ENCODE measurements at places on chromosomes 2 and 18. TPM values are rescaled to one million over a fixed set of nuclear protein-coding genes. Genes with fewer than 3 reads are reported as not detected.

Gene FHOD3
- 40.1 TPM for polyA plus RNA-seq

Gene DUSP2
- 2.7 TPM for polyA plus RNA-seq

Gene ANKRD39
- polyA plus RNA-seq, result 6.6 TPM

Gene CREB1
- 65.7 TPM for polyA plus RNA-seq

Gene UBR3
- polyA plus RNA-seq, result 40.6 TPM

Gene DDX18
- polyA plus RNA-seq, result 72.9 TPM

GRCh38 chr2:237500681-237501424 lies 13.8 kb downstream of the MLPH start:
- DNase-seq, result no peak

- no peak for DNase-seq
Observed at GRCh38 chr2:118841450-118841827, 6.0 kb downstream of the EN1 start.

DNA sequence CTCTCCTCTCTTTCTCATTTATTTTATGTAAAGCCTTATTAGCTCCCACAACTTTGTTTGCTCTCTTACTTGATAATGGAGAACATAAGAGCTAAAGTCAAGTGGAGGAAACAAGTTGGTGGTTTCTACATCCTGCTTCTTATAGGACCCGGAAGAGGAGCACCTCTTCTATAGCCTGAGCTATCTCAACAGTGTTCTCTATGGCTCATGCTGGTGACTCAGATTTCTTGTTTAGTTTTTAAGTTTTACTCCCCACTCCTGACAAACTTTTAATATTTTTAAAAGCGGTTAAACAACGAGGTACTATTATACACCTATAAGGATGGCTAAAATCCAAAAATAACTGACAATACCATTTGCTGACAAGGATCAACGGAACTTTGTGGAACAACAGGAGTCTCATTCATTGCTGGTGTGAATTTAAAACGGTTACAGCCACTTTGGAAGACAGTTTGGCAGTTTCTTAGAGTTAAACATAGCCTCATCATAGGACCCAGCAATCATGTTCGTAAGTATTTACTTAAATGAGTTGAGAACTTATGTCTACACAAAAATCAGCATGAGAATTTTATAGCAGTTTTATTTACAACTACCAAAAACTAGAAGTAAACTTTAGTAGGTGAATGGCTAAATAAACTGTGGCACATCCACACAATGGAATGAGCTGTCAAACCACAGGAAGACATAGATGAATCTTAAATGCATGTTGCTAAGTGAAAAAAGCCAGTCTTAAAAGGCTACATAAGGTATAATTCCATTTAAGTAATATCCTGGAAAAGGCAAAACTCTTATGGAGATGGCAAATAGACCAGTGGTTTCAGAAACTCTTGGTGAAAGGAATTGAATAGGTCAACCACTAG lies 12.7 kb upstream of the CDC42EP3 start:
- no peak for DNase-seq

GRCh38 chr18:12408247-12408869 lies 629 bp downstream of the PRELID3A start:
- DNase-seq, result no peak

DNA sequence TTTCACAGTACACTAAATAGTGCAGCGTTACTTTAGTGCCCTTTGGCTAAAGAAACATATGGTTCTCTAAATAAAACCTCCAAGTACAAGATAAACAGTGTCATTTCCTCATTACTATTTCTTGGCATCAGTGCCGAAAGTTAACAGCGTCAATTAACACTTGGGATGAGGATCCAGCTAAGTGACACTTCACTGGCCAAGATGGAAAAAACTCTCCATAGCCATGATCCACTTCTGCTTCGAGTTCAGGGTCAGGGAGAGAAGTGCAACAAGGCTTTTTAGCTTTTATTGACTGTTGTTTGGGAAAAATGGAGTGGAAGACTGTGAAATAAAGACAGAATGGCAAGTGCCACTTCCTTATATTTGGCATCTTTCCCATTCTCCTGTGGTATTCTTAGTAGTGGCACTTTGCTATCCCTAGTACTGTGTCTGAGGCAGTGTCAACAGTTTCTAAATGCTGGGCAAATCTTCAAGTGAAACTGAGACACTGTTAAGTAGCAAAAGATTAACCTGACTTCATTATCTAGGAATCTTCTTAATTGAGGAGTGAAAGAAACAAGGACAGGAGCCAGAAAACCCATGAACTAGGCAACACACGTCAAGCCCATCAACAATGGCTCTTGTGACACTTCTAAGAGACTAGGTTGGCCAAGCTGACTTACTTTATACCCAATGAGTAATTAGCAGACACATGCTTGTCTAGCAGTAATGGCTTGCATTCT lies 222.5 kb upstream of the SESTD1 start:
- DNase-seq, result no peak

DNA sequence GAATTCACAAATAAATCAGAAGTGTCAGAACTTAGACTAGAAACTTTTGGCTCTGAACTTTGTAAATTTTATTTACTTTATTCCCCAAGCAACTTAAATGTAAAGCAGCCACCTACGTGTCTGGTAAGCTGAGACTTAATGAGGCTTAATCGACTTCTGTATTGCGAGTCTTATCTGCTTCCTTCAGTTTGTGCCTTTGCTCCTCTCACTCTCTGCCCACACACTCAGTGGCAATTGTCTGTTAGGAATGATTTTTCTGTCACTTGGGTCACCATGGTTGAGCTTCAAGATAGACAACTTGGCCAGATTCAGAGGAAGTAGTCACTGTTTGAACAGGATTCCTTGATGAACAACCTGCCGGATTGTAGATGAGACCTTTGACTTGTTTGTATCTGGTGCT lies 691.4 kb upstream of the FSHR start:
- no peak for DNase-seq

DNA sequence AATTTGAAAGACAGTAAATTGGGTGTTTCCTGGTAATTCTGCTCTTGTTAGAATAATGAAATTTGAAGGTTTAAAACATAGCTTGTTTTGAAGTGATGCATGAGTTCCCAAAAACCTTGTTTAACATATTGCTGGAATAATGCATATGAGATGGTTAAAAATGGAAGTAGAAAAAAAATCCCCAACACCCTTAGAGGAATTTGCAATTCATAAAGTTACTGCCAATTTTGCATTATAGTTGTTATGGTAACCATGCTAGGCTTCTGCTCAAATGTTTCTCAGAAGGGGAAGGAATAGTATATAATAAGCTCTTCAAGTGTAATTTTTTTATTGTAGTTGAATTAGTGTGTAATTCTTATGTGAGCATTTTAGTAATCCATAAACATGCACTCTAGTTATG lies 49.1 kb downstream of the FASTKD2 start:
- no peak for DNase-seq

GRCh38 chr2:12755384-12755783 lies 38.6 kb downstream of the TRIB2 start:
- DNase-seq, result no peak

All from left renal pelvis (tissue), 4 donors.